Bone marrow (tissue), 2 donors: ENCODE measurements at places on chromosomes 11 and 22.
A peak's percentile ranks its signal among the peaks of the same experiment; 100 is the strongest.

DNA sequence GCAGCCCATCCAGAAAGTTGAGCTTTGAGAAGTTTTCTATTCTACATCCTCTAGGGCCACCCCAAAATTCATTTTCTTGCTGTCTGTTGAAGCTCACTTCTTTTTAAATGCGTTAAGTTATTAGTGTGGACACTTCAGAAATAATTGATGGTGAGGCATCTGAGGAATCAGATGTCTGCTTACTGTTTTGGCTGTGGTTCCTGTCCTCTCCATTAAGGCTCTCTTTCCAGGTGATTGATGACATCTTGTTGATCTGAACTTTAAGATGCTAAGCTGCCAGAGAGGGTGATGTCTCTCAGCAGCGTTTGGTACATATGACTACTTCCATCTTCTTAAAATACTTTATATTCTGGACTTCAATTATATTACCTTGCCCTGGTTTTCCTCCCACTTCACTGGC is 45.2 kb downstream of the FAT3 start:
- DNase-seq, result no peak

DNA sequence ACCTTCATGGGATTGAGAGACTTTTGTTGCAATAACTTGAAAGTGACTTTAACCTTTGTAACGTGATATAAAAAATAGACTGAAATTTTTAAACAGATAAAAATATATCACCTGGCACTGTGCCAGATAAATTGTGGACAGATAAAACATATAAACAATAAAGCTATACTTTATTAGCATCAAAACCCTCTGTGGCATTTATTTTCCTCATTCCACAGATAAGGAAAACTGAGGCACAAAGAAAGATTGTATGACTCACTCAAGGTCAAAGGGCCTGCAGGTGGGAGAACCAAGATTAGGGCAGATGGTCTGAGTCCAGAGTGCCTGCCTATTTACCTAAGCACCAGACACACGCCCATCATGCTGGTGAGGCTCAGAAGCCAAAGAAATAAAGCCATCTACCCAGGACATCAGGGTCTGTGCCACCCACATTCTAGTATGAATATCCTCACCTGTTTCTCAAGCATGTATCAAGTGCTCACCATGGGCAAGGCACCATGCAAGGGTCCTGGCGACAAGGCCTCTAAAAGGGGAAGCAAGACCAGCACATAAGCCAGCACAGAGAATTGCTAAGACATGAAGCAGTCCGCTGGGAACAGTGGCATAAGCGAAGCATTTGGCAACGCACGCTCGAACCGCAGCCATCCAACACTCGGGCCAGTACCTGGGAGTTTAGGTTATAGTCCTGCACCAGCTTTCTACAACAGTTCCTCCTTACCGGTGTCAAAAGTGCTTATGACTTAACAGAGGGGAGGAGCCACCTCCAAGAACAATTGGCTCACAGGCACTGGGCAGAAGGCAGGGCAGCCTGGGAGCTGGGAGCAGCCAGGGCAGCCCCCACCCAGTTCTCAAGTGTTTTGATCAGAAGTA is 17.6 kb downstream of the MYH9 start:
- DNase-seq, result no peak

DNA sequence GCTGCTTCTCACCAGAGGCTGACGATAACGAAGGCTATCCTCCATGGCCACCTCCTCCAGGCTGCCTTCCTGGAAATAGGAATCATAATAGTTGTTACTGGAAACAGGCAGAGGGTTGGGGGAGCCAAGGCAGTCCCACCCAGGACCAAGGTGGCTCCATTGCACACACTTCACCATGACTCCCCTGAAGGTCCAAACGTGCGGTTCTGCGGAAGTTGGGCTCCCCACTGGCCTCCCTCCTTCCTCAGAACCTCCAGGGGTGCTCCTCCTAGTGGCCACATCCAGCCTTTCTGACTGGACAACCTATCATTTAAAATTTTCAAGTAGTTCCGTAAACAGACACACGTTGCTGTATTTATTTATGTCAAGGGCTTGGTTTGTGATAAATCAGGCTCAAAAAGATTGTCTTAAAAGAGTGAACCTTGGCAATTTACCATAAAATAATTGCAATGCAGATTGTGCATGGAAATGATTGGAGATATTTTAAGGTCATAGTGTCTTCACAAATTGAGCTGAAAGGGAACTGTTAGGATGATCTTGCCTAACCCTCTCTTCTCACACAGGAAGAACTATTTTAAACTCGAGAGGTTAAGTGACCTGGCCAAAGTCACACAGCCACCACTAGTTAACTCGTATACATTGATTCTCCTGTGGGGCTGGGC is 1.4 kb upstream of the TCN2 start:
- DNase-seq, result peak; percentile 17

GRCh38 chr11:74030723-74031676 is 22.1 kb upstream of the UCP3 start:
- no peak for DNase-seq

DNA sequence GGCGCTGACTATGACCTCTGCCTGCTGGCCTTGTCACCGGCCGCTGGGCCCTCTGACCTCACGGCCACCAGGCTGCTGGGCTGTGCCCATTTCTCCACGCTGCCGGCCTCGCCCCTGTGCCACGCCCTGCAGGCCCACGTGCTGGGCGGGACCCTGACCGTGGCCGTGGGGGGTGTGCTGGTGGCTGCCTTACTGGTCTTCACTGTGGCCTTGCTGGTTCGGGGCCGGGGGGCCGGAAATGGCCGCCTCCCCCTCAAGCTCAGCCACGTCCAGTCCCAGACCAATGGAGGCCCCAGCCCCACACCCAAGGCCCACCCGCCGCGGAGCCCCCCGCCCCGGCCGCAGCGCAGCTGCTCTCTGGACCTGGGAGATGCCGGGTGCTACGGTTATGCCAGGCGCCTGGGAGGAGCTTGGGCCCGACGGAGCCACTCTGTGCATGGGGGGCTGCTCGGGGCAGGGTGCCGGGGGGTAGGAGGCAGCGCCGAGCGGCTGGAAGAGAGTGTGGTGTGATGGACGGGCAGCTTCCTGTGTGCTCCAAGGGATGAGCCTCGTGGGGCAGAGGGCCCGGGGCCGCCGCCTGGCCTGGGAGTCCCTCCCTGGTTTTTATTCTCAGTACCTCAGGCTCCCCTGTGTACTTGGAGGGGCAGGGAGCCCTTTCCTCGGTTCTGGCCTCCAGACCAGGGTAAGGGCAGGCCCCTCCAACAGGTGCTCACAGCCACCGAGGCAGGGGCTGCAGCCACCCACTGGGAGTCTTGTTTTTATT is 3.0 kb downstream of the LRFN4 start:
- DNase-seq, result no peak

- DNase-seq, result no peak
Observed at GRCh38 chr11:78690352-78690987, 115.8 kb upstream of the NARS2 start.

DNA sequence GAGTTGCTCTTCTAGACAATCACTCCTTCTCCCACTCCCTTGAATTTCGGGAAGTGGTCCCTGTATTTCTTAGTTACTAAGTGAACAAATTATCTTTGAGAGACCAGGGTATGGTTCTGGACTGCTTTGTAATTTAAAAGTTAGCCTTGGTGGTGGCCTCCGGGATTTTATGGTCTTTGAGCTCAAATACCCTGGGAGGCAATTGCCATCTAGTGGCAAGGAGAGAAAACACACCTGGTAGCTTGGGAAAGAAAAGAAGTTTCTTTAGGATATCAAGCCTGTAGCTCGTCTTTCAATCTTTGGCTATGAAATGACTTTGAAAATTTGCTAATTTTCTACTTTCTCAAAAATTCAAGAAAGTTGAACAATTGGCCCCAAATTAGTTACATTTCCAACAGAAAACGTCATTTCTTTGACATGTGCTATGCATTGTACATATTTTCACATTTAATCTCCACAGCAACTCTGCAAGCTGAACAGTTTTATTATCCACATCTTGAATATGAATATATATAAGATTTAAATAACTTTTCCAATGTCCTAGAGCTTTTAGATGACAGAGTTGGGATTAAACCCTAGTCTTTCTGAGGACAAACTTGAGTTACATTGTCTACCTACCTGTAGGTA is 39.1 kb downstream of the MMP27 start:
- no peak for DNase-seq

DNA sequence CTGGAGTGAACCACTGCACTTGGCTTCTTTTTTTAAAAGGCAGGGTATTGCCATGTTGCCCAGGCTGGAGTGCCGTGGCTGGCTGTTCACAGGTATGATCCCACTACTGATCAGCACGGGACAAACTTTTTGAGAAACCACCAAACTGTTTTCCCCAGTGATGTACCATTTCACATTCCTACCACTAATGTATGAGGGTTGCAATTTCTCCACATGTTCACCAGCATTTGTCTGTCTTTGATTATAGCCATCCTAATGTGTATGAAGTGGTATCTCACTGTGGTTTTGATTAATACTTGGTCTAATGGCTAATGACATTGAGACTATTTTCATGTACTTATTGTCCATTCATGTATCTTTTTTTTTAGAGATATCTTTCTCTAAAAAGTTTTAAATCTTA is 41.5 kb upstream of the EP300 start:
- no peak for DNase-seq

DNA sequence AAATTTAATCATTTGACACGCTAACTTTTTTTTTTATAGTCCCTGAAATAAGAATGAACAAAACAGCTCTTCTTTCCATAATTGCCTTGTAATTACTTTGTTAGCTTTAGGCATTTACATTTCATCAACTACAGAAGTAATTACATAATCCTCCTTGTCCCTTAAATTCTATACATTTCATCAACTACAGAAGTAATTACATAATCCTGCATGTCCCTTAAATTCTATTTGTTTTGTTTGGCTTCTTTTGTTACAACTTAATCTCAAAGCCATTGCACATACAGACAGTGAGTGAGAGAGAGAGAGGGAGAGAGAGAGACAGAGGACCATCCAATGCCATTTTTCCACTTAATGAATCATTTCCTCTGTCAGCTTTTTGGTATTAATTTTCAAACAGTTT is 873.2 kb downstream of the METTL15 start:
- no peak for DNase-seq

DNA sequence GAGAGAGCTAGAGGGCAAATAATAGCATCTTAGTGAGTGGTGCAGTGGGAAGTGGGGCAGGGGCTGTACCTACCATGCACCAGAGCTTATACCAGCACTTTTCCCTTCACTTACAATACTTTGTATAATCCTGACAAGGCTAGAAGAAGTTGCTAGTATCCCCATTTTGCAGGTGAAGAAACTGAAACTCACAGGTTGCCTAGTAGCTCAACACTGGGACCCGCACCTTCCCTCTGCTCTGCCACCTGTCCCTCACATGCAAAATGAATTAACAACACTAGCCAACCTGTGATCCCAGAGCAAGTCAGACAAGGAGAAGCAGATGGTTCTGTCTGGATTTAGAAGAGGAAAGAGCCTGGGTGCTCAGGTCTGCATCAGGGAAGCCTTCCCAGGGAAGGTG is 510.4 kb downstream of the BUD13 start:
- no peak for DNase-seq

GRCh38 chr11:60130496-60130895 is 42.0 kb downstream of the MS4A2 start:
- no peak for DNase-seq

- peak; percentile 21 for DNase-seq
Observed at GRCh38 chr11:36177836-36178235, 111.4 kb downstream of the COMMD9 start.

DNA sequence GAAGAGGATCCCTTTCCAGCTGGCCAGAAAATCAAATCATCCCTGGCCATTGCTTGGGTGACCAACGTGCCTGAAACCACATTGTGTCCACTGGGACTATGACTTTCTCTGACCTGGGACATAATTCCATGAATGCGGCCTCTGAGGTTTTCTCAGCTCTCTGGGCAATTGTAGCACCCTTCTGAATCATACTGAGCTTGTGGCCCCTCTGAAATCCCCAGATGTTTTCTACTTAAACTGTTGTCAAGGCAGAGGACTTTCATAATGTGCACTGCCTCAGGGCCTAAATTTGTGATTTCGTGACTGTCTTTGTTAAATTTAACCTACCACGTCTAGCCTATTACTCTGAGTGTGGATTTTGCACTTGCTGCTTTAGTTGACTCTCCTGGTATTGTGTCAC is 321.1 kb upstream of the PLET1 start:
- no peak for DNase-seq

- DNase-seq, result no peak
Observed at GRCh38 chr11:16160146-16160545, 196.2 kb downstream of the SOX6 start.

- no peak for DNase-seq
Observed at GRCh38 chr22:17842386-17842785, 68.1 kb upstream of the BID start.

DNA sequence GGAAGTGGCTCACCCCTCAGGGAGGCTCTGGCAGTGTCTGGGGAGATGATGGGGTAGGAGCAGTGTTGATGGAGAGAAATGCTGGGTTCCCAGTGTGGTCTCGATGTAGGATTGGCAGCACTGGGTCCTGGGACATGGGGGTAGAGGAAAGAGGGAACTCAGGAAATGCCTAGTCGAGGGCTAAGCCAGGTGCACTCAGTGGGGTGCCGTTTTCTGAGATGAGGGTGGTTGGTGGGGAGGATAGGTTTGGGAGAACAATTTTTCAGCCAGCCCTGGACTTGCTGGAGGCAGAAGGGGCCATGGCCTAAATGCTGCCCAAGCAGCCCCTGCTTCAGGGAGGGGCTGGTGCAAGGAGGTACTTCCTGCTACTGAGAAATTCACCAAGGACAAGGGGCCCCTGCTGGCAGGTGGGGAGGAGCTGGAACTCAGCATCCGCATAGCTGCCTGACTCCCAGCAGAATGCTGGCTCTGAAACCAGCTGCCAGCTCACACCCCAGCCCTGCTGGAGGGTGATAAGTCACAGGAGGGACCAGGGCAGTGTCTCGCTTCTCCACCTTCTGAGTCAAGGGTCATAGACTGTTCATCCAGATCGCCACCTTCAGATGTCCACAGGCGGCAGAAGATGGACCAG is 6.0 kb downstream of the CCDC157 start:
- no peak for DNase-seq

DNA sequence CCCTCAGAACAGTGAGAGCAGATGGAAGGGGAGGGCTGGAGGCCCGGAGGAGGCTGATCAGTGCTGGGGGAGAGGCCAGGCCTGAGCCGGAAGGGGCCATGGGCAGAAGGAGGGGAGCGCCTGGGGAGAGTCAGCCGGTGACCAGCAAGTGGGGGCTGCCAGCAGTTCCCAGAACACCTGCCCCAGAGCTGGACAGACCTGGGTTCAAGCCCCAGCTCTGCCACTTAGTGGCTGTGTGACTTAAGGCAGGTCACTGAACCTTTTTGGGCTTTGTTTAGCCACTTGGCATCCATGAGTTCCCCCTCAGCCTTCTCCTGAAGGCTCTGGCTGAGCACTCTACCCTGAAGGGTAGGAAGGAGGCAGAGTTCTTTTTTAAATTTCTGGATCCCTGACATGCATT is 17.4 kb downstream of the WNT11 start:
- no peak for DNase-seq

DNA sequence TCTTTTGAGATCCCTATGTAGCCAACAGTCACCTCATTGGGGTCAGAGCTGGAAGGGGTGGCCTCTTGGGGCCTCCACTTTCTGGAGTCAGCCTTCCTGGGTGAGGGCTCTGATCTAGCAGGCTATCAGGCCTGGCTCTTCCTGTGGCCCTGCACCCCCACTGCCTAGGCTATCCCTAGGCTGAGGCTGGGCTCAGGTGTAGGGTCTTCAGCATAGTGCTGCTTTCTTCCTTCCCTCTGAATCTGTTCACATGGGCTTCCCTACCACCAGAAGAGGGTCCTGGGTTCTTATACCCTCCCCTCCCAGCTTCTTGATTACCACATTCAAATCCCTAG is 456 bp upstream of the SPI1 start:
- DNase-seq, result no peak
